Stimulated activated CD8-positive, alpha-beta memory T cell treated with anti-CD3 and anti-CD28 coated beads, Interleukin-4, amount 100 ng/mL, for 48 hours (primary cell): ENCODE measurements at places on chromosomes 7 and 10.

- peak; percentile 79 for DNase-seq
Observed at GRCh38 chr7:100119970-100120732, 717 bp downstream of the CNPY4 start.

DNA sequence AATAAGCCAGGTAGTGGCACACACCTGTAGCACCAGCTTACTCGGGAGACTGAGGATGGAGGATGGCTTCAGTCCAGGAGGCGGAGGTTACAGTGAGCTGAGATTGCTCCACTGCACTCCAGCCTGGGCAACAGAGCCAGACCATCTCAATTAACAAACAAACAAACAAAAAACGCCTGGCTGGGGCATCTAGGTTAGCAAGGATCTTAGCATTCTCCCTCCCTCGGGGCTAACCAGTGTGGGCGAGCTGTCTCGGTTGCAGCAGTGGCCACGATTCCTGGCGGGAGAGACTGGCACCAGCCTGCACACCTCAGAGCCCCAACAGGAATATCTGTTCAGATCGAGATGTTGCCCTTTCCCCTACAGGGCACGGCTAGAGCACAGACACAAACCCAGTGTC lies 91.3 kb upstream of the KCTD7 start:
- DNase-seq = no peak

GRCh38 chr7:141572175-141572574 lies 21.0 kb downstream of the AGK start:
- DNase-seq = no peak

GRCh38 chr7:105126436-105126975 lies 112.5 kb downstream of the KMT2E start:
- DNase-seq = no peak

DNA sequence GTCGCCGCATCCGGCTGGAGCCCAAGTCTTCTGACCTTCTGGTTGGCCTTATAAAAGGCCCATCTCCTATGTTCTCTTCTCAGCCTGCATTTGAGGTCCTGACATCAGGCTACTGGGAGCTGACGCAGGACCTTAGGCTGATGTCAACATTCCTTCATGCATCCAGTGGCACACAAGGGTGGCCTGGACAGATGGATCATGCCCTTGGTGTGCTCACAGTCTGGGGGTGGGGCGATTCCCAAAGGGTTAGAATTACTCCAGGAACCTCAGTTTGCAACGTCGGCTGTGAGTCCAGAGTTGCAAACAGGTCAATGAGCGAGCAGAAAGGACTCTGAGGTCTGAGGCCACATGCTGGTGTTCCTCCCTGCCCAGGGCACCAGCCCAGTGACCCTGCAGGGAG lies 8.2 kb upstream of the CLIP2 start:
- no peak for DNase-seq

GRCh38 chr7:40815512-40815911 lies 680.7 kb downstream of the SUGCT start:
- no peak for DNase-seq

- no peak for DNase-seq
Observed at GRCh38 chr7:20152511-20152910, 64.7 kb downstream of the MACC1 start.

DNA sequence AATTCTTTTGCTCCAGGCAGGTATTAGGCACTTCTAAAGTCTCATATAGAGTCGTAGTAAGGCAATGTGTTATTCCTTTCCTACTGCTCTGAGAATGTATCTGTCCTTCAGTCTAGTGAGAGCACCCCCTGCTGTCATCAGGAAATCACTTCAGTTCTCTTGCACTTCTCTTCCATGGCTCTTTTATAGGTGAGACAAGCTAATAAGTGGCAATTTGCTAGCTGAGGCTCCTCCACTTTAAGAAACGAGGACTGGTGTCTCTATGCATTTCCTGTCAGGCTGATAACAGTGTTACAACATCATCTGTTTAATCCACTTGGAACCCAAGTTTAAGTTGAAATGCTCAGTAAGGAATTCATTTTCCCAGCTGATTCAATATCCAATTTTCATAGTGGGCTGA lies 350.6 kb downstream of the TFEC start:
- no peak for DNase-seq

- no peak for DNase-seq
Observed at GRCh38 chr7:47326808-47327207, 255.1 kb downstream of the TNS3 start.

DNA sequence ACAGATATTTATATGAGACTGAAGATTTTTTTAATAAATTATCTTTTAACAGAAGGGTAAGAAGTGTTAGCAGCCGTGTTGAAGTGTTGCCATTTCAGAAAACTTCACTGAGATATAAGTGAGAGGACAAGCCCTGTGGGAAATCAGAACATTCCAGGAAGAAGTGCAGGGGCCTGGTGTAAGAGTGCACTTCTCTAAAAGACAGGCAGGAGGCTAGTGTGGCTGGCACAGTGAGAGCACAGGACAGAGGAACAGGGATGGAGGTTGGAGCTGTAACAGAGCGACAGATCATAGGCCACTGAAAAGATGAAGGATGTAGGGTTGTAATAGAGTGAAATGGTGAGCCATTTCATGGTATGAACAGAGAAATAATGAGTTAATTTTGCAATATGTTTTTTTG lies 608.9 kb downstream of the SORCS1 start:
- no peak for DNase-seq

GRCh38 chr10:124614003-124614659 lies 130.0 kb downstream of the FAM53B start:
- peak; percentile 75 for DNase-seq

GRCh38 chr7:12653110-12653509 lies 34.3 kb upstream of the ARL4A start:
- DNase-seq = no peak

- no peak for DNase-seq
Observed at GRCh38 chr7:20906801-20907453, 120.2 kb upstream of the SP8 start.

- DNase-seq = no peak
Observed at GRCh38 chr7:132495936-132496335, 80.3 kb downstream of the PLXNA4 start.

DNA sequence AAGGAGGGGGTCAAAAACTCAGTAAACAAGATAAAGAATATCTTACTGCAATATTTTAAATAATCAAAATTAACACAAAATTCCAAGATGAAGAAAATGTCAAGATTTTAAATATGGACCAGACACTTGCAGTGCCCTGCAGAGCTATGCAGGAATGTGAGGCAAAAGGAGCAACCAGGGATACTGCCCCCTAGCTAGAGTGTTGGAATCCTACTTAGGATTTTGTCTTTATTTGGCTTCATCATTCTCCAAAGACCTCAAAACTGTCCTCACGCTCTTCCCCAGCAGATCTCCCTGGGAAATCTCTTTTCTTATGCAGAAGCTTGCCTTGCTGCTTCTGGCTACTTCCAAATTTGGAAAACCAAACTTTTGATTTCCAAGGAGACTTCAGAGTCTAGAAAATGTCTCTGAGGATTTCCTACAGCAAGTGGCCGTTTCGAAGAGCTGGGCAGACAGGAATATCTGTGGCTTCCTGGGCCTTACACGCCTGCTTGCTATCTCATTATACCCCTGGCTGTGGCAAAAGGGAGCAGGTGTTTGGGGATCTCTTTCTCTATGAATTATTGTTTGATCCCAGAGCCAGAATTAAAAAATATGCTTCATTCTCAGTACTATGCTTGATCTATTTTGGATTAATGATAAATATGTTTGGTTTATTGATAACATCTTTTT lies 232.2 kb upstream of the BMPER start:
- no peak for DNase-seq

GRCh38 chr10:79404231-79404609 lies 41.2 kb downstream of the ZCCHC24 start:
- DNase-seq = no peak

- DNase-seq = no peak
Observed at GRCh38 chr7:79272066-79272669, 181.3 kb downstream of the MAGI2 start.

- no peak for DNase-seq
Observed at GRCh38 chr7:23863209-23863787, 153.3 kb downstream of the STK31 start.

DNA sequence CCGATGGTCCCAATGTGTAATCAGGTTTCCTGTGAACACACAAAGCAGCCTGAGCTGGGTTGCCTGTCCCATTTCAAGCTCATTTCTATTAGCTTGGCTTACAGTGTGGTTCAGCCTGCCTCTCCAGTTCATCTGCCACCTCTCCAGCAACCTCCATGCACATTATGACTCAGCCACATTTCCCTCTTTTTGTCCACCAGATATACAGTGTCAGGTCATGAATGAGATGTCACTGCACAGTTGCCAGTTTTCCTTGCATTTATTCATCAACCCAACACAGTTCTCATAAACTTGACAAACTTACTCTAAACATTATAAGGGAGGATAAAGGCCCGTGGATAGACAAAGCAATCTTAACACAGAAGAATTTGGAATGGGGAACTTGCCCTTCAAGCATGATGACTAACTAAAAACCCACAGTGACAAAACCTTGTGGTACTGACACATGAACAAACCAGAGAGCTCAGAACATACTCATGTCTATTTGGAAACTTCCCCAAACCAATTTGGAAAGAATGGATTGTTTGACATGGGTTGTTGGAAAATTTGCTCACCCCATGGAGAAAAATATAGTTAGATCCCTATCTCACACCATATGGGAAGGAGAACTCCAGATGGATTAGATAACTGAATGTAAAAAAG lies 2.5 kb upstream of the CFAP58 start:
- no peak for DNase-seq

DNA sequence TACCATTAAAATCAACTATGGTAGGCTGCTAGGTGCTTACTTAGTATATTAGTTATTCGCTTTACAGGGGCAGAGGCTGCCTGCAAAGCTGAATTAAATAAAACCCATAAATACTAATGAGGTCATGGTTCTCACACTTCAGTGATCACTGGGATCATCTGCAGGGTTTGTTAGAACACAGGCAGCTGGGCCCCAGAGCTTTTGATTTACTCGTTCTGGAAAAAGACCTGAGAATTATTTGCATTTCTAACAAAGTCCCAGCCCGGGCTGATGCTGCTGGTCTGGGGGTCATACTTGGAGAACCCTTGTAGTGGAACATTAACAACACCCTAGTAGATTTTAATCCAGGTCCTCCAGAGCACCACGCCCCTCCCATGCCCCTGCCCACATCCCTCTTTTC lies 8.5 kb downstream of the UCN3 start:
- DNase-seq = no peak

DNA sequence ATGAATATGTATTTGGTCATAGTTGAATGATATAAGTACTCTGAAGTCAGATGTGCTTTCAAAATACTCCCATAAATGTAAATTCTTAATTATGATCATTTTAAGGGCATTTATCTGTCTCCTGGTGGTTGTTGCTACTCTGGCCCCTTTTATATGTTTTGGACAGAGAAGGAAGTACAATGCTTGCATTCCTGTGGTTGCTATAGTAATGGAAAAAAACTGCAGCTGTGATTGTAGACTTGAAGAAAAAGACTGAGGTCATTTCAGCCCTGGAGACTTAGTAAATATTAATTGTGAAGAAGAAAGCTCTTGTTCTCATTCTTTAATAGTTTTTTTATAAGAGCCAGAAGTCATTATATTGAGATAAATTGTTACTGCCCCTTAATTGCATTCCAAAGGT lies 70.2 kb upstream of the FERD3L start:
- DNase-seq = no peak

DNA sequence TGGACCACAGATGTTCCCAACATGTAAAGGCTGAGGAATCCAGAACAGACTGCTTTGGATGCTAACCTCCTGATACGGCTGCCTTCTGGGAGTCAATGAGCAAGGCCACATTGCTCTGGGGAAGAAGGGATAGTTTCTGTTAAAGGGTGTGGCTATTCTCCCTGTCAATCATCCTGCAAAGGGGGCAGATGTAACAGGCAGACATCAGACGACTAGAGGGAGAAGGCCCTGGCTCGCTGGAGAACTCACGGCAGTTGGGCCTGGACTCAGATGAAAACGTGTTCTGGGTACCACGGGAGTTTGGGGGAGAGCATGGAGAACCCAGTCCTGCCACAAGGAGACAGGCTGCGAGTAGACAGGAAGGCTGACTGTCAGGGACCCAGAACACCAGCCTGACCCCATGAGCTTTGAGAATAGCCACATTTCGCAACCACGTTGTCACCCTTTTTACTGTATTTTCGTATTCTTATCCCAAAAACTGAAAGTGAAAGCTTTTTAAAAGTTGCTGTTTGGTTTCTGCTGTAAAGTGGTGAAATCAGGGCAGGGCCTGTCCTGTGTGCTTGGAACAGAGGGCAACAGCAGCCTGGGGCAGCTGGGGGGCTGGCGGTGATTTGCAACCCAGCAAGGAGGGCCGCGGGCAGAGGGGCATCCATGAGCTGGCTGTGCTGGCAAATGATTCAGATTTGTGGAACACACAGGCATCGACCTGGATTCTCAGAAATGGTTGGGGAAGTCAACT lies 95.3 kb downstream of the MYOF start:
- DNase-seq = no peak

- DNase-seq = no peak
Observed at GRCh38 chr7:96710544-96710943, 898 bp upstream of the SEM1 start.

DNA sequence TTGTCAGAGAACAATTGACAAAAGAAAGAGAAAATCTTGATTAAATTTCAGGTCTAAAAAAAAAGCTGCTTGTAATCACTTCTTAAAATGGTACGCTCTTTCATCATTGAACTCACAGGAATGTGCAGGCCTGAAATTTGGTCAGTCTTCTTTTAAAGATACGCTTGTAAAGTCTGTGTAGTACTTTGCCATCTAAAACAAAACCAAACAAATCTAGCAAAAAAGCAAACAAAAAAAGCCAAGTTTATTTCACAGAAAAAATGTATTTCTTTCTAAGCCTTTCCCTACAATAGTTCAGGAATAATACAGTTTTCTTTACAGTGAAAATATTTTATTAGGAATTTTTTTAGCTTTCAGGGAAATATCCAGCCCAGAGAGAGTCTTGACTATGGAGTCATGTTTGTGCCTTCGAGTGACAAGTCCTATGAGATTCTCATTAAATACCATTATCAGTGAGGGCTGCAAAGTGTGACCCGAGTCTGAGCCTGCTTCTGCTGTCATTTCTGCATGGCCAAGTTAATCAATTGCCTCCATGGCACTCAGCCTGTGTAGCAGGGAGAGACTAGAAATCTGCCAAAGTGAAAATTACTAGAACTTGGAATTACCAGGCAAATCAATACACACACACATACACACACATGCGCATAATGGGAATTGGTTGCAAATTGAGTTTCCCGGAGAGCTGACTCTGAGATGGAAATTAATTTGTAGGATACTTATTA lies 172.6 kb downstream of the OTUD1 start:
- DNase-seq = no peak

- DNase-seq = no peak
Observed at GRCh38 chr7:27971171-27971812, 209.3 kb downstream of the JAZF1 start.

- no peak for DNase-seq
Observed at GRCh38 chr7:142175594-142175993, 64.1 kb downstream of the MGAM2 start.

DNA sequence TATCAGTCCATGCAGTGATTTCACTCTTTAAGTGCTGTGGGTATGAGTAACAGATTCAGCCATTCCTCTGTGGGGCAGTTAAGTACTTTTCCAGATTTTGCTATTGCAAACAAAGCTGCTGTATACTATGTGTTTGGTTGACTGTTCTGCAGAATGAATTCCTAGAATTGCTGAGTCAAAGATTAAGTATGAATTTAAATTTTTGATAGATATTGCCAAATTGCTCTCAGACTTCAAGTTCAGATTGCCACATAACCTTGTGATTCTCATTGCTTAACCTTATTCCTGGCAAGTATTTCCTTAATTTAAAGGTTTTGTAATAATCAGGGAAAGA lies 21.6 kb upstream of the SAR1A start:
- DNase-seq = no peak
